ENCODE measurements at places on chromosomes 6 and 20.

DNA sequence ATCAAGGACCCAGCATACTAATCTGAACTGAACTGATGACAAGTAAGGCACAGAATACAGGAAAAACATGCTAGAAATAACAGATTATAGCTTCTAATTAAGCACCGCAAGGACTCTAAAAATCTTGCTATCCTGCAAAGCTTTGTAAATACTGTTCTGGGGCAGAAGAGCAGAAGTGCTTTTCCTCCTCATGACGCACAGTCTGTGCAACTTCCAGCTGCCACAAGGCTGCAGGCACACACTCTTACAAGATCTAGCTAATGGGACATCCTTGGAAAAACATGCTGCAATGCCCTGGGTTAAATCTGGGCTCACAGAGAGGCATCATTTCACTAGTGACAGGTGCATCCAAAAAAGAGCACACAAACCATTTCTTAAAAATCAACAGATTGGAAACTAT, 188.6 kb downstream of the GJA10 start:
- no peak for DNase-seq

DNA sequence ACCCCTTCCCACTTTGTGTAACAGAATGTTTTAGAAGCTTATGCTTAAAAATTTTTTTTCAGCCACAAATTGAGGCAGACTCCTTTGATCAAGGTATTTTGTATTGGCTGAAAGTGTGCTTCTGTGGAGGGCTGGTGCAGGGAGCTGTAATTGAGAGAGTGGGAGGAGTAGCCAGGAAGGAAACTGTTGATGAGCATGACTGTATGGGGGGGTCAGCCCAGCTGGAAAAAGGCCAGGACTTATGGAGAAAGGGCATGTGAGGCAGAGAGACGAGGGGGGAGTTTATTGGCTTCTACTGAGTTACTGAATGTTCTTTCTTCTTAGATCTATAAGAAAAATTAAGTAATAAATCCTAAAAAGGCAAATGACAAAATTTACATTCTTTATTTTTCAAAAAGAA, 13.4 kb downstream of the RFPL4B start:
- DNase-seq = peak; percentile 23

DNA sequence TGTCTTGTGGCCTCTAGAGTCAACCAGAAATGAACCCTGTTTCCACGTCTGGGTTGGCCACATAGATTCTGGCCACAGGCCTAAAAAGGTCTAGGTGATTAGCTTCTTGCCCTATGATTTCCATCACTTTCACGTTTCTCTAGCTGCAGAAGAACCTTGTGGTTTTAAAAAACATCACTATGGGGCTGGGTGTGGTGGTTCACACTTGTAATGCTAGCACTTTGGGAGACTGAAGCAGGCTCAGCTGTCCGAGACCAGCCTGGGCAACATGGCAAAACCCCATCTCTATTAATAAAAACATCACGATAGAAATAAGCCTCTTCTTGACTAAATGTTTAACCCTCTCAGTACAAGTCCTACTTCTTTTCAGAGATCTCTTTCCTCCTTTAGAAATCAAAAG, 27.6 kb downstream of the POLR1C start:
- DNase-seq = no peak

GRCh38 chr6:6869094-6869493, 238.7 kb upstream of the RREB1 start:
- DNase-seq = no peak

GRCh38 chr6:107730106-107730505, 94.0 kb downstream of the SCML4 start:
- DNase-seq = no peak

- peak; percentile 42 for DNase-seq
These were observed 1055.1 kb upstream of the GJE1 start for GRCh38 chr6:141077355-141078333.

DNA sequence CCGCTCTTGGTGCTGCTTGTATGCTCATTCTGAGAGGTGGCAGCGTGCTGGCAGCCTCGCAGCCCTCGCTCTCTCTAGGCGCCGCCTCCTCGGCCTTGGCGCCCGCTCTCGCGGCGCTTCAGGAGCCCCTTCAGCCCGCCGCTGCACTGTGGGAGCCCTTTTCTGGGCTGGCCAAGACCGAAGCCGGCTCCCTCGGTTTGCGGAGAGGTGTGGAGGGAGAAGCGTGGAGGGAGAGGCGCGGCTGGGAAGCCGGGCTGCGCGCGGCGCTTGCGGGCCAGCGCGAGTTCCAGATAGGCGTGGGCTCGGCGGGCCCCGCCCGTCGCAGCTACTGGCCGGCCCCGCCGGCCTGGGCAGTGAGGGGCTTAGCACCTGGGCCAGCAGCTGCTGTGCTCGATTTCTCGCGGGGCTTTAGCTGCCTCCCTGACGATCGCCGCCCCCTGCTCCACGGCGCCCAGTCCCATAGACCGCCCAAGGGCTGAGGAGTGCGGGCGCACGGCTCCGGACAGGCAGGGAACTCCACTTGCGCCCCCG, 19.5 kb upstream of the FAM8A1 start:
- DNase-seq = peak; percentile 79

DNA sequence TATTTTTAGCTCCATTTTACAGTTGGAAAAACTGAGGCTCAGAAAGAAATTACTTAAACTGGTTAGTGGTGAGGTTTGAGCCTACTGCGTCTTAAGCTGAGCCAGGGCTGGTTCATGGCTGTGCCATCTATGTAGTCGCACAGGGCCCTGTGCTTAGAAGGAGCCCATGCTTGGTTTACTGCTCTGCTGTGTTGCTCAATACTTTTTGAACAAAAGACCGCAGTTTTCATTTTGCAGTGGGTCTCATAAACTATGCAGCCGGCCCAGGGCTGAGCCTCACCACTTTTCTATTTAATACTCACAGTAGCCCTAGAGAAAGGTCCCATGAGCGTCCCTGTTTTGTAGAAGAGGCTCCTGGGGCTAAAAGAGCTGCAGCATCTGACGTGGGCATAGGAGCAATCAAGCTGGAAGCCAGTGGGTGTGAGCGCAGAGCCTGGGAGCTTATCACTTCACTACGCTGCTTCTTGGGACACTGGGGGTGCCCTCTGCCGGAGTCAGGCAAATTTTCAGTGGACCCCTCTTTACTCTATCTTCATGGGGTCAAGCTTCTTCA, 501 bp downstream of the SIRPB2 start:
- no peak for DNase-seq

DNA sequence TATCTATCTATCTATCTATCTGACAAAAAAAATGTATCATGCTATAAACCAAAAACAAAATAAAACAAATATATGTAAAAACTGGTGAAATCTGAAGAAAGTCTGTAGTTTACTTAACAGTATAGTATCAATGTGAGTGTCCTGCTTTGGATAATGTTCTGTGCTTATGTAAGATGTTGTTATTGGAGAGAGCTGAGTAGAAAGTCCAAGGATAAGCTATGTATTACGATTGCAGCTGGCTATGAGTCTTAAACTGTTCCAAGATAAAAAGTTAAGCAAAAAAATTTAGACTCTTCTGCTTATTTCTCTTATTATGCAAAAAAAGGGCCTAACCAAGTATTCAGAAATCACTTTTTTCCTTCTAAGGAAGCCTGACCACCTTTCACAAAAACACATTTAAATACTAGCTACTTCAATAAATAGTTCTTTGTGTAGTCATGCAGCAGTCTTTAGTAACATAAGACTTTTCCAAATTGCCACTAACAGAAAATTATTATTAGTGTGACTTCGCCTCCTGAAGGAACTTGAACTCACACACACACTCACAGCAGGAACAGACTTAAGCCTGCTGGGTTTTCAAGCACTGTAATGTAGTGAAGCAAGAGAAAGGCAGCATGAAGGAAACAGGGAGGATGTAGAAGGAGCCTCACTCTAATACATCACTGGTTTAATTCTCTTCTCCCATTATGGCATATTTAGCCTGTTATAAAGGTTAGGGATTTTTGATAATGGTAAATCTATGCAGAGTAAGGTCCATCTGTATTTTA, 265.8 kb upstream of the GJE1 start:
- peak; percentile 22 for DNase-seq

DNA sequence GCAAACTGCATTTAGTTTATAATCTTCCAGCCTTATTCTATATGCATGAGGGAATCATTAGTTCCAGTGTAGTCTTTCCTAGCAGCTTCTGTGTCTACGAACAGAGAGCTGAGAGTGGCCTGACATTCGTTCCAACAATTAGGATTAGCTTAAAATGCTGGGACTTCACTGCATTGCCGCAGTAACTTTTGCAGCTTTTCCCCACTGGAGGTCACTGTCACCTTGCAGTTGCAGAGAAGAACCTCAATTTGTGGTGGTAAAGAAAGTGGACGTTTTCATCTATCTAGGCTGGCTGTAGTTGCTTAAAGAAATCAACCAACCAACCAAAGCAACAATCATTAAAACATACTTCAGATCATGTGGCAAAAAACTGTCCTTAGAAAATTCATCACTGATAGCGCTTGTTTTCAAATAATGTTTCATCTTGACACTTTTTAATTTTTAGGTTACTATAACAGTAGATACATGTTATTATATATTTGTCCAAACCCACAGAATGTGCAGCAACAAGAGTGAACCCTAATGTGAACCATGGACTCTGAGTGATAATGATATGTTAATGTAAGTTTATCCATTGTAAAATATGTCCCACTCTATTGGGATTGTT, 12.2 kb downstream of the MYLK4 start:
- DNase-seq = peak; percentile 81

DNA sequence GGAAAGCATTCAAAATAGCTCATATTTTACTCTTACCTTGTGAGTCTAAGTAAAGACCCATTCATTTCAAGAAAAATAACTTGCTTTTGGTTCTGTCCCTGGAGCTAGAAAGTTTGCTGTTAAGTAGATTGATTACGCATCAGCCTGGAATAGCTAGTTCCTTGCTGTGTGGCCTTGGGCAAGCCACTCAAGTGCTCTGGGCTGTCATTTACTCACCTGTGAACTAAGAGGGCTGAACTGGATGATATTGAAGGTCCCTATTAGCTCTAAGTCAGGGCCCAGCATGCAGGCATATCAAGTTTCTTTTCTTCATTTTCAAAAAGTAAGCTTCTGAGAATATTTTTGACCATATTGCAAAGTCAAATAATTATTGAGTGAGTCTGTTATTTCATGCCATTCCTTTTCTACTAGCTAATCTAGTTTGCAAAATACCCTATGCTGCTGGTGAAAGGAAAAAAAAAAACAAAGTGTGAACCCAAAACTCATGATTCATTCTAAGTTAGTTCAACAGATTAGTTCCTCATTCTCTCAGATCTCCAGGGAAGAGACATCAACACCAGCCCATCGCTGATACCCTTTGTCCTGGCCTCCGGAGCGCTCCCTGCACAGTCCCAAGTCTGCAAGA, 106.5 kb upstream of the GMDS start:
- no peak for DNase-seq

GRCh38 chr6:225121-225721, 67.1 kb upstream of the DUSP22 start:
- DNase-seq = no peak

DNA sequence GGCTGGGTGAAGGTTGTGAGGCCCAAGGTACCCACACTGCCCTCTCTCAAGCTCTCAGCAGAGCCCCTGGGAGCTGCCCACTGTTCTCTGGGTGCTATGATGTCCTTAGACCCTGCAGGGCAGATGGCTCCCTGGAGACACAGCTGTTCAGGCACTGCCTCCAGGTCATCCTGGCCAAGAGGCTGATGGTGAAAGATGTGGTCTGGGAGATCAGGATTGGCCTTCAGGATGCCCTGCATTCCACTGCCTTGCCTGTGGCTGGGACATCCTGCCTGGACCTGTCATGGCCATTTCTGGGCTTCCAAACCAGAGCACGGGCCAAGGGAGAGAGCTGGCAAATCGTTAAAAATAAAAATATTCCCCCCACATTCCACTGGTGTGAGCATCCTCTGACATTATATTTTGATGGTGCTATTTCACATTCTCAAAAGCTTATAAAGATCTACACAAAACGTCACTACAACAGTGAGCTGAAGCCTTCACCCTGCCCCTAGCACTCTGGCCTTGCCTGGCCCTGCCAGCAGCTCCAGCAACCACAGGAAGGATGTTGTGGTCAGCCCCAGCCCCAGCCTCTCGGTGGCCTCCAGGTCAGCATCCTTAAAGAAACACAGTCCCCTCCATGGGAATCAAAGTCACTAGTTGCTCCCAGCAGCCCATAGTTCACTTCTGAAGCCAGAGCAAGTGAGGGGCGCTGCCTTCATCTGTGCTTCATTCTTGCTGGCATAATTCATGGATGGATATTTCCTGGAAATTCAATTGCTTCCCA, 13.5 kb upstream of the KCNK16 start:
- DNase-seq = no peak

GRCh38 chr20:10632721-10633509, 40.9 kb downstream of the JAG1 start:
- no peak for DNase-seq

DNA sequence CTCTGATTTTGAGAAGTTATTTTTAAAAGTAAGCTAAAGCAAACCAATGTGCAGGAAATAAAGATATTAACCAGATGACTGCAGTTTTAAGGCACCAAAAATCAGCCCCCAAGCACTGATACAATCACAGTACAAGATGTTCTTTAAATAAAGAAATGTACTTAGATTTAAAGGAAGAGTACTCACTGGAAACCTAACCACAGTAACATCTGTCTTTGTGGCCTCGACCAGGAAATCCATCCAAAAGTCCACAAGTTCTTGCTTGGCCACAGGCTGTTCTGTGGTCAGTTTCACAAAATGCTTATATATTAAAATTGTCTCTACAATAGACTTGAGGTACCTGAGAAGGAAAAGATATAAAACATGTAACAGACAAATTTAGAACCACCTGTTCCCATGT, 105.9 kb upstream of the MAP7 start:
- no peak for DNase-seq

- no peak for DNase-seq
These were observed 851.2 kb downstream of the PHF3 start for GRCh38 chr6:64486578-64487351.

GRCh38 chr6:46048646-46049297, 33.1 kb upstream of the CLIC5 start:
- DNase-seq = no peak

DNA sequence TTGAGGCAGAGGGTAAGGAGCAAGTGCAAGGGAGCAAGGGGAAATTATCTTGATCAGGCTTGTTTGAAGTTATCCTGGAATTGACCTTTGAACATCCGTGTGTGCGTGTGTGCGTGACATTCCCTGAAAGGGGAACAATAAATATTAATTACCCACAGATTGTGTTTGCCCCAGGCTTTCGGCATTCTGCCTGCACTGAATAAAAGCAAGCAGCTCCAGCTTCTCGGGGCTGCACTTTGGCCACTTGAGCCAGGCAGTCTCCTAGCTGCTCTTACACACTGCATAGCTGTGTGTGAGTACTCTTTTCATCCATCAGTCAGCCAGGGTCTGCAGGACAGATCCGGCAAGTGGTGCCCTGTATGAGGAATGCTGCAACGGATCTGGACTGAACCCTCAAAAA, 107.7 kb upstream of the BTN3A2 start:
- no peak for DNase-seq

DNA sequence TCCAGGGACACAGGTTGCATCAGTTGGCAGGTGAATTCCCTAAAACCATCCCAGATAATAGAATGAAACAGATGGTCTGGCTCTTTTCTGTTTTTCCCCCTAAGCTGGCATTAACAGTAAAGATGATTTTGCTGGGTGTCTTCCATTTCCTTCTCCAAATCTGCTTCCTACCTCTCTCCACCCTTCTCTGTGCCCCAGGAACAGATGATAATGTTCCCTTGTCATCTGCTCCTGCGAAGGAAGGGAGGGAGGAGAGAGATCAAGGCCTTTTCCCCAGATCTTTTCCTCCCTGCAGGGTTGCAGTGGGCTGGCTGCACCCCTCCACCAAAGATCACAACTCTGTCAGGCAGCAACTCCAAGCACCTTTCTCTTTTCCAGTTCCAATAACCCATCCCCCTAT, 156.5 kb upstream of the PRDM1 start:
- DNase-seq = no peak
